ENCODE measurements at places on chromosomes 12 and 14.

DNA sequence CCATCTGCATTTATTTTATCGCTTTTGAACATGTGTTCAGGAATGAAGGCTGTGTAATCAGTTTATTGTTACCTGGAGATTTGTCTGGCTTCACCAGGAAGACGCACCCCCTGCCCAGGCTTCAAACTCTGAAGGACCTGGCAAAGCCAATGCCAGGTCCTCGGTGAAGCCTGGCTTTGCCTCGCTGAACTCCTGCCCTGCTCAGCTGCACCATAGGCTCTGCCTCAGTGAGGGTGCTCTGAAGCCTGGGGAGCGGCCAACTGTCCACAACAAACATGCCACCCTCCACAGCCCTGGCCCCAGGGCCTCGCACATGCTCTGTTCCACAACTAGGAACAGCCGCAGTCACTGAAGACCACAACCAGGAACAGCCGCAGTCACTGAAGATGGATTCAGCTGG, 66.9 kb downstream of the NTF3 start:
- no peak for DNase-seq

GRCh38 chr12:4434301-4434700, 11.3 kb downstream of the FGF6 start:
- no peak for DNase-seq

DNA sequence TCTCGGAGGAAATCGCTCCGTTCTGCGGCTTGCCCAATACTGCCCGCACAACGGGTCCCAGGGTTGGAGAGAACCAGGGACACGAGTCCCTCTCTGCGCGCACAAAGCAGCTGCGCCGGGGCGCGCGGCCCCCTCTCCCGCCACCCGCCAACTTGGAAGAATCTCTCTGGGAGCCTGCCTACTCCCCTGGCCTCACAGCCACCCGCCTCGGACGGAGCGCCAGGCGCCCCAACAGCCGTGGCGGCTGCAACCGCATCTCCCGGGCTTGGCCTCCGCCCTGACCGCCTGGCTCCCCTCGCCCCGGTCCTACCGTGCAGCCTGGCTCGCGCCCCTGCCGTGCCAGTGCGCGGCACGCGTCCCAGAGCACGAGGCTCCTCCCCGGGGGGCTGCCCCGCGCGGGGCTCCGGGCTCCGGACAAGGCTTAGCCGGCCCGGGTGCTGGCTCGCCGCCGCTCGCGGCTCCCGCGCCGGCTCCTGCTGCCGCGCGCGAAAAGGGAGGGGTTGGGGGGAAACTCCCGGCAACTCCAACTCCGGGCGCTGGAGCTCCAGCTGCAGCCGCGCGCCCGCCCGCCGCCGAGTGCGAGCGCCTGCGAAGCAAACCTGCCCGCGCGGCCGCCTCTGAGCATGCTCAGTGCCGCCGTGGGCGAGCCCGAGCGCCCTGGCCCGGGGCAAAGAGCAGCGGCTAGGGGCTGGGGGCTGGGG, at the start of gene STXBP6:
TSS of gene STXBP6 (minus strand) at position 580 of the 701 bp plus-strand sequence. CDS start 75,329 bp downstream, outside the sequence.
- peak; percentile 41 for DNase-seq

- no peak for DNase-seq
Measured at GRCh38 chr14:91310606-91311283, 66.2 kb upstream of the GPR68 start.

- DNase-seq: no peak
Measured at GRCh38 chr12:29807129-29807528, 23.4 kb upstream of the TMTC1 start.

- DNase-seq: no peak
Measured at GRCh38 chr12:128662101-128662500, 161.7 kb downstream of the SLC15A4 start.

DNA sequence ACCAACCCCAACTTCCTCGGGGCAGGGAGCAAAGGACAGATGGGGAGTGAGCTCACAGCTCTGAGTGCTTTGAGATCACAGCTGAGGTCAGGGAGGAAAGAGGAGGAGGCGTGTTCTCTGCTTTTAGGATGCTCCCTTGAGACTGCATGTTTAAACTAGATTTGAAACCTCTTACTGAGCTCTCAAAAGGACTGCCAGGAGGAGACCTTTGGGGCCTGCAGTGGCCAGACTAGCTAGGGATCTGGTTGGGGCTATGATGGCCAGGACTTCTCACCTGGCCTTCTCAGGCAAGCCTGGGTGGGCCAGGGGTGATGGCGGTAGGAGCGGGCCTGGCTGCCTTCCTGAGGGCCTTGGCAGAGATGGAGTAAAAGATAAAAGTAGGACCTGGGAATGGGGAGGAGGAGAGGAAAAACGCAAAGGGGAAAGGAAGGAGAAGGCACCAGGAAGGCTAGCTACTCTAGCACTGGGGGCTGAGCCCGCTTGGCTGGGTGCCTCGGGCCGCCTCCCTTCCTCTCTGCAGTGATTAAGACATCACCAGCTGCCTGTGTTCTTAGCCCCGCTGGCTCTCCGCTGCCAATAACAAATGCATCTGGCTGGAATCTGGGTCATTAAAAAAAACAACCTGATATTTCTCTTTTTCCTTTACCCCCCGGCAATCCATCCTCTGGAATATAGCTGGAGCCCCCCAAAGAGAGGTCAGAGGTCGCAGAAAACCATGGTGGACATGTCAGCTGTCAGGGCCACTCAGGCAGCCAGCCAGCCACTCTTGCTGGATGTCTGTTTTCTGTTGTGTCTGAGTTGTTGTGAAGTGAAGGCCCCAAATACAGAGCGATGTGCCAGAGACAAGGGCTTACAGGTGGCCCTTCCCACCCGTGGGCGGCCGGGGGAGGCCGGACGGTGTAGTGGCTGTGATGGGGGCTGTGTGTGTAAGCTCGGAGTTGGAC, 141.3 kb downstream of the TSPAN9 start:
- peak; percentile 62 for DNase-seq

DNA sequence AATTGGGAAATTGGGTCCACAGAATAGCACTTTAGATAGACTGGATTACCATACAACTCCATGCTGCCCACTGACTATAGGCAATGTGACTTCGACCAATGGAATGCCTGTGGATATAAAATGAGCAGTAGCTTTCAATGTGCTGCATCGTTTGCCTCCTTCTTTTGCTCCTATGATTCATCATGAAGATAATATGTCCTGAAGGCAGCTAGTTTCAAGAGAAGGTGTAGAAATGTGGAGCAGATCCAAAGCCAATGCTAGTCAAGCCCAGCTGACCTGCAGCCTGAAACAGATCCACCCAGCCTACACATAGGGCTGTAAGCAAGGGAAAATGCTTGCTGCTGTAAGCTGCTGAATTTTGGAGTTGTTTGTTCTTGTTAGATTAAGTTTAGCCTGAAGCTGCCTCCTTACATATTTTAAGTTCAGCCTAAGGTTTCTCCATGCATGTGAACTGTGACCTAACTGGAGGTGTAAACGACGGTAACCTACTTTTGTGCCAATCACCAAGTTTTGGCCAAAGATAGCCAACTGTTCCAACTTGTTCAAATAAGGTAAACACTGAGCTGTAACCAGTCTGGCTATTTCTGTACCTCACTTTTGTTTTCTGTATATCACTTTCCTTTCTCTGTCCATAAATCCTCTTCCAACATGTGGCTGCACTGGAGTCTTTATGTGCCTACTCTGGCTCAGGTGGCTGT, 169.1 kb upstream of the AVPR1A start:
- DNase-seq: peak; percentile 32

- DNase-seq: no peak
Measured at GRCh38 chr14:33808187-33808586, 142.7 kb downstream of the EGLN3 start.

GRCh38 chr14:54108481-54109471, 152.2 kb upstream of the BMP4 start:
- no peak for DNase-seq

DNA sequence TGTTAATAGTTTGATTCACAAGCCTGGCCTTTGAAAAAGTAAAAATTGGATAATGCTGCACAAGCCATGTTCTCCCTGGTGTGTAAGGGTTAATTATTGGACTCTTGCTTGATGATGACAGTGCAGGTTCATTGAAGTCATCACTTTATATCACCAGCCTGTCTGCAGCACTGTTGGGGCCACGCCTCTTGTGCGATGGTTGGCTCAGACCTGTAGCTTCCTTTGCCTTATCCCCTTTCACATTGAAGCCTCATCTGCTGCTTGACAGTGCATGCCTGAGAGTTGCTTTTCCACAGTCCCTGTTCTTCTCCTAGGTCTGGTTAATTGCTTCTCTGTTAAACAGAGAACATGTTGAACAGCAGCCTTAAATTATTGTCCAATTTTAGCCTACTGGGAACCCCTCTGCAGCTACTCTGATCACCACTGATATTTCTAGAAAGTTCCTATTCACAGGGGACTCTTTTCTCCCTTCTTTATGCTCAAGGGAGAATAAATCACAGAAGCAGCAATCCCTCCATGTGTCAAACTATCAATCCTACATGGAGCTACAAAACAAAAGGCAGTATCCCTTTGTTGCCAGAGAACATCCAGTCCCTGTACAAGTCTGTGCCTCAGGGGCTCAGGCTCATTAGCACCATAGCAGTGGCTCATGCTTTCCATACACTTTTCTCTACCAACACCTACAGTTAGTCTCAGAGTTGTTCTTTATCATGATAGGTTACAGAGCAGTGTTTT, 322.1 kb downstream of the RGS6 start:
- no peak for DNase-seq
